ENCODE measurements at places on chromosomes 11 and 22.

DNA sequence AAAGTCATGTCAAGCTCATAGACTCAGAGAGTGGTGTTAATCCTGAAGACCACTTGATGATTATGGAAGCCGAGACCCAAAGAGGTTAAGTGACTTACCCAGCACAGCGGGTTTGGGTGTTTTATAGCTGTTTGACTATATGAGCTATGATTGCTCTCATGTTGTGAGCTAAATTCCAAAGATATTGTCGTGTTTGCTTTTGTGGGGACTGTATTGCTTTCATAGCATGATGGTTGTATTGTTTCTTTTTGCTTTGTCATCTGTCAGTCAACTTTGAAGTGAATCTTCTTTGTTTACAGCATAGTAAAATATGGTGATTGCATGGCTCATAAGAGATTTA lies 23.7 kb downstream of the NF2 start:
- DNase-seq: no peak

DNA sequence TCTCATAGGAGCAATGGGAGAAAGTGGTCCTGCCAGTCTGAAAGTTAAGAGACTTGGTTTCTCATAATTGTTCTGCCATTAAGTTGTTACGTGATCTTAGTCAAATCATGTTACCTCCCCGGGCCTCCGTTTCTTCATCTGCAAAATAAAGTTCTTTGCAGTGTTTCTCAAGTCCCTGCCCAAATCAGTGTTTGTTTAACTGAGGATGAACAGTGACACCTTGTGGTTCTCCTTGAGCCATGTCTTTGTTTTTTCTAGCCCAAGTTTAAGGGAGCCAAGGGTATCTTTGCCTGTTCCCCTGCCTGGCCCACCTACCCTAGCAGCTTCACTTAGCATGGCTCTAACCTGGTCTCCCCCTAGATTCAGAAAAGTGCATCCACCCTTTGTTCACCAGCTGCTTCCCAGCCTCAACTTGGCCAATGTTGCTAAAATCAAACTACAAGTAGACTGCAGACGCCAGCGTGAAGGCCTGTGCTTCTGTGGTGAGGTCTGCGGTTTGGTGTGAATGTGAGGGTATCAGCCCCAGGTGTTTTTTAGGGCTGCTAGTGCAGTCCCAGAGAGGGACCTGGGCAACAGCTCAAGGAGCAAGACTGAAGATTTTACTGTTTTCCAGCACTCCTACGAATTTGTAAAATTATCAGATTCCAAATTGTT lies 35.5 kb downstream of the FZD4 start:
- no peak for DNase-seq

DNA sequence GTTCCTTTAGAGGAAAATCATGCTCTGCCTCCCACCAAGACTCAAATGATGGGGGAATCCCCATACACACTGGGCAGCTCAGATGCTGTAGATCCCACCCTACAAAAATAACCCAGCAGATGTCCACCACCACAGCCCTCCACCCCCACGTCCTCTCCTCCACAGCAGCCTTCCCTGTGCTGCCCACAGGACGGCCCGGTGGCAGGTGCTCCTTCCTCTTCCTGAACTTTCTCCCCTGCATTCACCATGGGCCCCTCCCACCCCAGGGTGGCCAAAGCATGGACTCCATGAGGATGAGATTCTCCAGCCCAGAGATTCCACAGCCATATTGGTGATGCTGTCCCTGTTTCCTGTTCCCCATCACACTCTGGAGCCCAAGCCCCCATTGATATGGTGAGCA lies 368.3 kb downstream of the CADM1 start:
- DNase-seq: no peak

GRCh38 chr11:3880724-3881123 lies 25.3 kb downstream of the STIM1 start:
- DNase-seq: no peak

DNA sequence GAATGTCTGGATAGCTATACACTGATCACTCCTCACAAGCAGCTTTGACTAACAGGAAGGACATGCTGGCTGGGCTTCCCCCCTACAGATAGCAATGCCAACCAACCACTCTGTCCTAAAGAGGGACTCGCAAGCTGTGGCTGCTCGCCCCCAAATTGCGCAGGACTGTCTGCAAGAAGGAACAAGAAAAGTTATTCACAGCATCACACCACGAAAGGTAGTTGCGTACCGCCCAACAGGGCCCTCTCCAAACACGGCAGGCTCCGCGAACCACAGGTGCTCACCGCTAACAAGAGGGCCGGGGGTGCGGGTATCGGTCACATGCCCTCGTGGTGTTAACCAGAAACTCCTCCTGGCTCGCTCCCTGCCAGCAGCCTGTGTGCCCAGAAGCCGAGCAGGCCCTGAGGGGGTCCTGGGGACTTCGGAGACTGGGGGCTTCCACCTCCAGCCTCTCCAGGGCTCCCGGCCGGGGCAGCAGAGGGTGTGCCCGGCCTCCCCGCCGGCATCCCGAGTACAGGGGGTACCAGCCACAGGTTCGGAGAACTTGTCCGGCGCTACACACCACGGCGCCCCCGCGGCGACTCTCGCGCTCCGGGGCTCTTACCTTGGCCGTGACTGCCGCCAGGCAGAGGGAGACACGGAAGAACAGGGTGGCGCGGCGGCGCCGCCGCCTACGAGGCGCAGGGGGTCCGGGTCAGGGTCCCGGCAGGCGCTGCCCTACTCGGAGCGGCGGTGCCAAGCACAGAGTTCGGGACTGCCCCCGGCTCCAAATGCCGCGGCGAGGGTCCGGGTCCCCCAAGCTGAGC lies 682 bp downstream of the LARGE1 start:
- no peak for DNase-seq

DNA sequence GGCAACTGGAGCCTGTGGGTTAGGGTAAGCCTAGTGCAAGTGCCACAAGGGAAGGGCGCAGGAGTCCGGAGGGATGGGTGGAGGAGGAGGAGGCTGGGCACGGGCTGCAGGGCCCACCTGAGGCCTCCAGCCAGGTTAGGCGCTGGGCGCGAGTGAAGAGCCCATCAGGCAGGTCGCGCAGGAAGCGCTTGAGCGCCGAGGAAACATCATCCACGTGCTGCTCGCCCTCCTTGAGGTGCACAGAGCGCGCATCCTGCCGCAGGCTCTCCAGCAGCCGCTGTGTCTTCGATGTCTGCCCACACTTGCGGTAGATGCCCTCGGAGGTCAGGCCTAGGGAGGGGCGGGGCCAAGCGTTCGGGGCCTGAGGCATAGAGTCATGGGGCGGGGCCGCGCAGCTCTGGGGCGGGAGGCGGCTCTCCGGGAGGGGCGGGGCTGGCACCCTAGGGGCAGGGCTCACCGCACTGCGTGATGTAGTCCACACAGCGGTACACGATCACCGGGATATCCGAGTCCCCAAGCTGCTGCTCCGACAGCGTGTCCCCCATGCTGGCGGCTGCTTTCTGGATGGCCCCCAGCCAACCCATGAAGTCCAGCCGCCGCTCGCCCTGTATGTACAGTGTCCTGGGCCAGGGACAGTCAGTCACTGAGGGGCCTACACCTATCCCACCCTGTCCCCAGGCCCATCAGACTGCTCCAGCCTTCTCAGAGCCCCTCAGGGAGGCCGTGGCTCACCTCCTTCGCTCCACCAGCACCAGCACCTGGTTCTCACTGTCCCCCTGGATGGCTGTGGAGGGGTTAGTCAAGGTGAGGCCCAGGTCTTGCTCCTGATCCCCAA lies 22.9 kb upstream of the PDE2A start:
- no peak for DNase-seq

GRCh38 chr11:30852091-30852490 lies 265.9 kb upstream of the MPPED2 start:
- DNase-seq: no peak

DNA sequence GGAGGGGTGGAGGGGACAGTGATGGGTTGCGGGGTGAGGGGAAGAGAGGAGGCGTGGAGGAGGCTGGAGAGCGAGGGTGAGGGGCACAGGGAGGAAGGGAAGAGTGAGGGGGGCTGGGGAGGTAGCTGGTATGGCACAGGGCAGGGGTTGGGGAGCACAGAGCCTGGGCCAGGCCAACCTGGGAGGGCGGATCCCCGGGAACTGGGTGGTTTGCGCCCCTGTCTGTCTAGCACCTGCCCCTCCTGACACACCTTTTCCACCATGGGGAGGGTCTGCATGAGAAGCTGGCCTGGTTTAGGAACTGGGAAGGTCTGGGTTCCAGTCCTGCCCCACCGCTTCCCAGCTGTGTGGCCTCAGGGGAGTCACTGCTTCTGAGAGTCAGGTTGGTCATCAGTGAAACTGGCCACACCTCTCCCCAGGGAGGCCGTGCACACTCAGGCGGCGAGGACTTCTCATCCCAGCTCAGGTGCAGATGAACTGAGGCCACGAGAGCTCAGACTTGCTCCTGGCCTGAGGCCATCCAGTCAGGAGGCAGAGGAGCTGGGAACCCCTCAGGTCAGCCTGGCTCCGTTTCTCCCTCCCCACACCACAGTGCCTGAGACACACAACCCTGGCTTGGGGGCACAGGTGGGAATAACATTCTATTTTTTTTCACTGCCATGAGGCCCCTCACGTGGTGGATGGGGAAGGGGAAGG lies 95.6 kb downstream of the PHF21B start:
- no peak for DNase-seq

- no peak for DNase-seq
These were observed 482.8 kb downstream of the TBC1D22A start for GRCh38 chr22:47245286-47245685.

DNA sequence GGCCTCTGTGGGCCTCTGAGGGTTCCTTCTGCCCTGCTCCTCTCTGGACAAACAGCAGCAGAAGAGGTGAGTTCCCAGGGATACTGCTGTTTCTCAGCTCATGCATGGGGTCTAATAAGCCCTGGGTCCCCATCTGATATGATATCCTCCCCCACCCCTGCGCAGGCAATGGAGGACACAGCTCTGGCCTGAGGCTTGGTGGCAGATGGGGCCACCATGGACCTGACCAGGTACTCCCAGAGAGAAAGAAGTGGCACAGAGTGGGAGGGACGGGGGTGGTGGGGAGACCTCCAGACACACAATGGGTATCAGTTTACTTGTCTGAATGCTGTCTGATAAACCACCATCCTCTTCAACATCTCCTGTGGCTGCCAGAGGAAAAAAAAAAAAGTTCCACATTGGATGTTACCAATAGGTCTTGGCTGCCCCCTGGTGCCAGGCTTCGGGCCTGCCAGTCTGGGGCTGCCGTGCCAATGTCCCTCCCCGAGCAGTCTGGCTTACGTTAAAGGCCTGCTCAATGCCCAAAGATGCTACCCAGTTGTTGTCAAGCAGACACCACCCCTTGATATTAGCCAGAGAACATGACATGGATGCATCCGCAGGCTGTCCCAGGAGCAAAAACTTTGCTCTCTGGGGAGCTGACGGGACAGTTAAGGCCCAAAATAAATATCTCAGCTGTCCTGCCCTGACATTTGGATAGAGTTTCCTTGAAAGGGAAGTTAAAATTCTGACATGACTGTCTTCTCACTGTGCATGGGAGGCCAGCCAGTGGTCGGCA lies 27.9 kb upstream of the ABCC8 start:
- DNase-seq: peak; percentile 43

DNA sequence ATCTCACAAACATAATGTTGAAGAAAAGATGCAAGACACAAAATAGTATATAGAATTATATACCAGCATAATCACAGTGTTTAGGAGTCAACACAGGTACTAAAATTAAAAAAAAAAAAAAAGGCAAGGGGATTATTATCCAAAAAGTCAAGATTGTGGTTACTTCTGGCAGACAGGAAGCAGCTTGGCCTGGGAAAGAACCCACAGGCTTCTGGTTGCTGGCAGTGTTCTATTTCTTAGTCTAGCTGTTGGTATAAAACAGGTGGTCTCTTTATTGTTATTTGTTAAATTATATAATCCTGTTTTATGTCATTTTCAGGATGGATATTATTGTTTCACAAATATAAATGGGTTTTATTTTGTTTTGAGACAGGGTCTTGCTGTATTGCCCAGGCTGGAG lies 54.0 kb downstream of the C11orf58 start:
- DNase-seq: no peak

GRCh38 chr22:40057652-40058051 lies 62.9 kb downstream of the FAM83F start:
- no peak for DNase-seq

DNA sequence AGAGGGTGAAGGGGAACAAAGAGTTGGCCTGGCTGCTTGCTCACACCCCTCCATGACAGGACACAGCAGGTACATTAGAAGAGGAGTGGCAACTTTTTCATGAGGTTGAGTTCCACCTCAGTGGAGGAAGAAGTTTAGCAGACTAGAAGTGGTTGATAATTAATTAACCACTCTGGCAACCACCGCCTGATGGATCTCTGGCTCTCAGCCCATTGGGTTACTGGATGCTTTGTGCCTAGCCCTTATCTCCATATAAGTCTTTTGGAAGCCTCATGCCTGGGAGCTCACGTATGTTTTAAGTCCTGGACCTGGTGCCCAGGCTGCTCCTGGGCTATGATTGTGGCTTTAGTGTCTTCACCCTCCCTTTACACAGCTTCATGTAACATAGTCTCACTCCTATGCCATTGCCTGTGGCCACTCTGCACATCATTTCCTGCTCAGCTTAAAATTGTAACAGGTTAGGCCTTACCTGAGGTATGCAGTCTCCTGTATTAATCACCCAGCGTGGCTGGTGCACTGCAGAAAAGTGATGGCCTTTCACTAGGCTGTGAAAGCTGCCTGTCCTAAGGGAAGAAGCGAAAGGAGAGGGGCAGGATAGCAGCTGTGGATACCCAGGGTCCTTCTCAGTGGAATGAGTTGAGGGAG lies 72.7 kb upstream of the CRTAM start:
- no peak for DNase-seq

GRCh38 chr11:129705933-129706332 lies 109.7 kb upstream of the TMEM45B start:
- DNase-seq: no peak

- DNase-seq: no peak
These were observed 117.4 kb downstream of the KIAA1671 start for GRCh38 chr22:25069758-25070481.

- DNase-seq: no peak
These were observed 21.5 kb downstream of the FBLN1 start for GRCh38 chr22:45524157-45524556.

- no peak for DNase-seq
These were observed 71.6 kb downstream of the MYEOV start for GRCh38 chr11:69365558-69365957.

DNA sequence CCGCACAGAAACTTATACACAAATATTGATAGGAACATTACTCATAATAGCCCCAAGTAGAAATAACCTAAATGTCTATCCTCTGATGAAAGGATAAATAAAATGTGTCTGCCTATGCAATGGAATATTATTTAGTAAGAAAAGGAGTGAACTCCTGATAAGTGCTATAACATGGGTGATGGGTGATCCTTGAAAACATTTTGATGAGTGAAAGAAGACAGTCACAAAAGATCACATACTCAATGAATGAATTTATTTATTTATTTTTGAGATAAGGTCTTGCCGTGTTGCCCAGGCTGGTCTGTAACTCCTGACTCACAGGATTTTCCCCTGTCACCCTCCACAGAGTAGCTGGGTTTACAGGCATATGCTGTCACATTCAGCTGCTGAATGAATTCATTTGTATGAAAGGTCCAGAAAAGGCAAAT lies 17.3 kb downstream of the RNF121 start:
- DNase-seq: no peak

DNA sequence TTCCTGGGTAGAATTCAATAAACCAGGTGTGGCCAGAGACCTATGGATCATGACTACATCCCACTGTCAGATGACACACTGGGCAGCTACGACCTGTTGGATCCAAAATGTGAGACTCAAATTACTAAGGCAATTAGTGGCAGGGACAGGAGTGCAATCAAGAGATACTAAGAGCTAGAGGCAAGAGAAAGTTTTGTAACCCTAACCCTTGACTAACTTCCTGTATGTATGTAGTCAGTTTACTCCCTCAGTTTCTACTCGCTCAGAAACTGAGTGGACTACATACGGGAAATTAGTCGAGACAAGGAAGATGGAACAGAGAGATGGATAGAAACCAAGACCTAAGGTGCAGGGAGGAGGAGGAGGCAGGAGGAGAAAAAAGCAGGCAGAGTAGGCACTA lies 2.7 kb downstream of the CYB5R2 start:
- DNase-seq: no peak

All from activated CD4-positive, CD25-positive, alpha-beta regulatory T cell treated with anti-CD3 and anti-CD28 coated beads, Interleukin-2, amount 50 U/mL, for 16 hours (primary cell).